ENCODE measurements at places on chromosomes 5 and 9.

DNA sequence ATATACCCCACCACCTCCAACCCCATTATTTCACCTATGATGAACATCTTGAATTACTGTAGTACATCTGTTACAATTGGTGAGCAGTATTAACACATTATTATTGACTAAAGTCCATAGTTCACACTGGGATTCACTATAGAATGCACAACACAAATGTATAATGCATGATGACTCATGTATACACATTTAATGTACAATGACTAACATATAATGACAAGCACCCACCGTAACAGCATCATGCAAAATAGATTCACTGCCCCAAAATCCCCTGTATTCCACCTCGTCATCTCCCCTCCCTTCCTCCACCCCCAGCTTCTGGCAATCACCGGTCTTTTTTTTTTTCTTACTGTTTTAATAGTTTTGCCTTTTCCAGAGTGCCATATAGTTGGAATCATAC is 47.1 kb upstream of the NEK6 start:
- no peak for DNase-seq

GRCh38 chr5:90813392-90813791 is 254.8 kb downstream of the ADGRV1 start:
- DNase-seq = no peak

- no peak for DNase-seq
These were observed 17.7 kb downstream of the TMEM252 start for GRCh38 chr9:68522954-68523353.

DNA sequence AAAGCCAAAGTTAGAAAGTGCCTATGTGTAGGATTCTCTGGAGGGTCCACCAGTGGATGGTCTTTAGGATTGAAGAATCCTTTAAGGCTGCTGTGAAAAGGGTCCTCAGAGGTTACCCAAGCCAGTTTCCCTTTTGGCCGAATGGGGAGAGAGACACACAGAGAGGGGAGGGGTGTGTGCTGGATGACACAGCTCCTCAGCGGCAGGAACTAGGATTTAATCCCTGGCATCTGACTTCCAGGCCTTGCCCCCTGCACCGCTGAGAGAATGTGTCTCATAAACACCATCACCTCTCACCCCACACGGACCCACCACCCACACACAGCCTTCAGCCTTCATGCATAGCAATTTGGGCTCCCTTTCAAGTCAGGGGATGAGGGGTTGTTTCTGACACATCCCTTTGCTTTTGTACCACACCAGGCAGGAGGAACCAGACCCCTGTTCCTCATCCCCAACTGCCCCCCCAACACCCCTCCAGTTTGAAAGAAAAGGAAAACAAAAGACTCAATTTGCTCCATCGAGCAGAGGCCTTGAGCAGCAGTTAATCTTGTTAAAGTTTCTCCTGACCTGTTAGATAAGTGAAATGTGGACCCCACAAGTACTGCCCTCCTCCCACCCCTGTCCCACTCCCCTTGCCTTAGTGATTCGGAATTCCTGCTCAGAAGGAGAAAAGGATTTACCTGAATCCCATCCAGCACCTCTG is 4.0 kb downstream of the PAPPA start:
- no peak for DNase-seq

DNA sequence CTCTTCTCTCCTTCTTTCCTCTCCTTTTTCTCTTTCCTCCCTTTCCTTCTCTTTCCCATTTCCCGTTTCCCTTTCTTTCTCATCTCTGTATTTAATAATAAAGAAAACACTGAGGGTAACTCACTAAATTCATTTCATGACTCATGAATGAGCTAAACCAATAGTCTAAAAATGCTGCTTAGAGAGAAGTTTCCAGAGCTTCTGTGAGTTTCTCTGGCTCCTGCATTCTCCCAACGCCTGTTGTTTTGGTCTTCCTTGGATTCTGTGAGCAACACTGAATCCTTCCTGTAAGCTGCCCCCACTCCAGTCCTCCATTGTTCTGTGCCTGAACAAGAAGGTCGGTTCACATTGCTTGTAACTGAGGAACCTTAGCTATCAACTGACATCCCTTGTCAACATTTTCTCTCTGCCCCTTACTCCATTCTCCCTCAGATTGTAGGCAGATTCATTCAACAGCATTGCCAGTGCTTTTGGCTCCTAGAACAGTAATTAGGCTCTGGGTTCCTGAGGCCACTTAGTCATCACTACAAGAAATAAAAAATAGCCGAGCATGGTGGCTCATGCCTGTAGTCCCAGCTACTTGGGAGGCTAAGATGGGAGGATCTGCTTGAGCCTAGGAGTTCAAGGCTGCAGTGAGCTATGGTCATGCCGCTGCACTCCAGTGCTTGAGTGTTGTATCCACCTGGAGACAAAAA is 237.7 kb upstream of the KLF4 start:
- DNase-seq = no peak

- no peak for DNase-seq
These were observed 217.2 kb downstream of the MLLT3 start for GRCh38 chr9:20405078-20405477.

- DNase-seq = no peak
These were observed 826.8 kb downstream of the EFNA5 start for GRCh38 chr5:106843812-106844416.

DNA sequence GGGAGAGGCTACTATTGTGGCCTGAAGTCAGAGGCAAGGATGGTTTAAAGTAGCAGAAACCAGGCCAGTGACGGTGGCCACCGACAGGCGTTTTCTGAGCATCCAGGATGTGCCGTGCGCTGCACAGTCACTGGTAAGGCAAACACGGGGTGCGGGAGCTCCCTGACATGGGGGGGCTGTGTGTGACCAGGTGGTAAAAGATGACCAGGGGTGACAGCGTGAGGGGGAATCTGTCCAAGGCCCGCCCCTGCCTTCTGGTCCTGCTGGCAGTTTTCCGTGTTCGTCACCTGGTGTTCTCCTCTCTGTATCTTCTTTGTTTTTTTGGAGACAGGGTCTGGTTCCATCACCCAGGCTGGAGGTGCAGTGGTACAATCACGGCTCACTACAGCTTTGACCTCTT is 167.4 kb downstream of the ICE1 start:
- DNase-seq = no peak
